AG10803 (cell line): ENCODE measurements at places on chromosomes 2 and 18.

- peak; percentile 44 for DNase-seq
Observed at GRCh38 chr2:46003903-46004473, 293.2 kb upstream of the EPAS1 start.

- DNase-seq: no peak
Observed at GRCh38 chr18:38262661-38263060, 697.1 kb upstream of the CELF4 start.

- DNase-seq: no peak
Observed at GRCh38 chr18:36028859-36029258, 38.5 kb downstream of the RPRD1A start.

- DNase-seq: no peak
Observed at GRCh38 chr2:187869195-187869594, 315.0 kb upstream of the TFPI start.

GRCh38 chr2:197596766-197597165 lies 78.6 kb downstream of the RFTN2 start:
- DNase-seq: no peak

DNA sequence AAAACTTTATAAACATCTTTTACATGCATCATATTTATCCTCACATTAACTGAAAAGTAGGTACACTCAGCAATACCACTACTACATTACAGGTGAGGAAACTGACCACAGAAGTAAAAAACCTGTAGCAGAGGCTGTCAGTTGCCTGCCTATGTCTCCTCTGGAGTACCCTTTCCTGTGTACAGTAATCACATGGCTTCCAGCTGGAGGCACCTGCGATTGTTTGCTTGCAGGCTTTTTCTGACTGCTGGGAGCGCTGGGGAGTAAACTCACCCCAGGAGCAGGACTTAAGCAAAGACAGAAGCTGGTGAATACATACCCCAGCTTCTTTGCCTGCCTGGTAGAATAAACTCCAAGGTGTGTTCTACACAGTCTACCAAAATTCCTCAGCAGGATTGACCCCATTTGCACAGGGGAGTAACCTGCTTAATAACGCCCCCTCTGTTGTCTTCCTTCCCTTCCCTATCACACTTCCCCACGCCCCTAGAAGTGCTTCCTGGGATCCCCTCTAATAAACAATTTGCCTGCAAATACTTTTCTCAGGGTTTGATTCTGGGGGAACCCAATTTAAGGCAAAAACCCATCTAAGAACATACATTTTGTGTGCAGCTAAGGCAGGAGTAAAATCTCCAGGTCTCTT lies 138.9 kb downstream of the PTH2R start:
- DNase-seq: no peak

- no peak for DNase-seq
Observed at GRCh38 chr2:61252031-61252430, 90.0 kb downstream of the C2orf74 start.

GRCh38 chr2:45724335-45724734 lies 72.9 kb downstream of the PRKCE start:
- no peak for DNase-seq

DNA sequence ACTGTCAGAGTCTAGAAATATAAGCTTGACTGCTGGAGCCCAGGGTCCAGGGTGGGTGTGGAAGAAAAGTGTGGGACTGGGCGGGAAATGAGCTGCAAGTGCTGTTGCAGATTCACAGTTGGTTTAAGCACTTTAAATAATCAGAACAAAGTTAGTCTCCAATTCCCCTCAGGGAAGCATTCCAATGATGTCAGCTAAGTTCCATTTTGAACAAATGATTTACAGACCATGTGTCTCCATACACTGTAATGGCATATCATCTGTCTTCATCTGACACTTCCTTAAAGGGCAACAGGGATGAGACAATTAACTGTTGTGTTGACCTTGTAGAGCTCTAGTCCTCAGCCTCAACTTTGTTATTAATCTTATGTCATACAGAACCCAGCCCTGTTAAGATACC lies 31.5 kb upstream of the REG3A start:
- no peak for DNase-seq

DNA sequence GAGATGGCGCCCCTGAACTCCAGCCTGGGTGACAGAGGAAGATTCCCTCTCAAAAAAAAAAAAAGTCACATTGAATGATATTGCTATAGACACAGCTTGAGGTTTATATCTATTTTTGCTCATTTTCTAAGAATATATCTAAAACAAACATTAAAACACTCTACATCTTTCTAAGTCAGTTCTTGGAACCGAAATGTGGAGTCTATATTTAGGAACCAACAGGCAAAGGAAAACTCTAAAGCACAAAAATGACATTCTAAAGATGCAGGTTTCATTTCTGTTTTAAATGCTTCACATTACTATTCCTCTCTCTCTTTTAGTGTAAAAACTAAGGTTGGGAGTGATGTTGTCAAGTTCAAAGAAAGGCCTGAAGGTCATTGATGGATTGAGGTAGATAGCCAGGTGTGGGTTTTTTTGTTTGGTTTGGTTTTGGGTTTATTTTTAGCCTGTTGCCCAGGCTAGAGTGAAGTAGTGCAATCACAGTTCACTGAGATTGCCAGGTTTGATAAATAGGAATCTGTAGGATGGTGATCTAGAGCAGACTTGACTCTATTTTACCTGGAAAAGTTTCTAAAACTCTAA lies 194.0 kb upstream of the RBBP8 start:
- no peak for DNase-seq

DNA sequence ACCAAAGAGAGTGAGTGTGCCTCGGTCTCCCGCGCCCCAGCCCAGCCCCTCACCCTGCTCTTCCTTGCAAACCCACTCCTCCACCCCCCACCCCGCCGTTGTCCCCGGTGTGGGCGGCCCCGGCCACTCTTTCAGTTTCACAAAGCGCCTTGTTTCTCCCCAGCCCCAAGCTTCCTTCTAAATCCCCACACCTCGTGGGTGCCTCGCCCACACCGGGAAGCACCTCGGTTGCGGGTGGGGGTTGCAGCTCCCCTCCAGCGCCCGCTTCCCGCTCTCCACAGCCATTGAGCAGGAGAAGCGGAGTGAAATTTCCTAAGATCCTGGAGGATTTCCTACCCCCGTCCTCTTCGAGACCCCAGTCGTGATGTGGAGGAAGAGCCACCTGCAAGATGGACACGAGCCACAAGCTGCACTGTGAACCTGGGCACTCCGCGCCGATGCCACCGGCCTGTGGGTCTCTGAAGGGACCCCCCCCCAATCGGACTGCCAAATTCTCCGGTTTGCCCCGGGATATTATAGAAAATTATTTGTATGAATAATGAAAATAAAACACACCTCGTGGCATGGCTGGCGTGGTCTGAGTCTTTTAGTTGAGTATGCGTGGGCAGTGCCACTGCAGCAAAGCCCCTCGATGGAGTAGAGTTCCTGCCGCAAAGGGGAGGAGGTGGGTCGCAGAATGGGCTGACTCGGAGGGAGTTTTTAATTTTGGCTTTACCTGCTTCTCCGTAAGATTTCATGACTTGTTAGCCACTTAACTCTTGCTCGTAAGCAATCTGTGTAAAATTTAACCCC lies 848 bp downstream of the TMSB10 start:
- no peak for DNase-seq

DNA sequence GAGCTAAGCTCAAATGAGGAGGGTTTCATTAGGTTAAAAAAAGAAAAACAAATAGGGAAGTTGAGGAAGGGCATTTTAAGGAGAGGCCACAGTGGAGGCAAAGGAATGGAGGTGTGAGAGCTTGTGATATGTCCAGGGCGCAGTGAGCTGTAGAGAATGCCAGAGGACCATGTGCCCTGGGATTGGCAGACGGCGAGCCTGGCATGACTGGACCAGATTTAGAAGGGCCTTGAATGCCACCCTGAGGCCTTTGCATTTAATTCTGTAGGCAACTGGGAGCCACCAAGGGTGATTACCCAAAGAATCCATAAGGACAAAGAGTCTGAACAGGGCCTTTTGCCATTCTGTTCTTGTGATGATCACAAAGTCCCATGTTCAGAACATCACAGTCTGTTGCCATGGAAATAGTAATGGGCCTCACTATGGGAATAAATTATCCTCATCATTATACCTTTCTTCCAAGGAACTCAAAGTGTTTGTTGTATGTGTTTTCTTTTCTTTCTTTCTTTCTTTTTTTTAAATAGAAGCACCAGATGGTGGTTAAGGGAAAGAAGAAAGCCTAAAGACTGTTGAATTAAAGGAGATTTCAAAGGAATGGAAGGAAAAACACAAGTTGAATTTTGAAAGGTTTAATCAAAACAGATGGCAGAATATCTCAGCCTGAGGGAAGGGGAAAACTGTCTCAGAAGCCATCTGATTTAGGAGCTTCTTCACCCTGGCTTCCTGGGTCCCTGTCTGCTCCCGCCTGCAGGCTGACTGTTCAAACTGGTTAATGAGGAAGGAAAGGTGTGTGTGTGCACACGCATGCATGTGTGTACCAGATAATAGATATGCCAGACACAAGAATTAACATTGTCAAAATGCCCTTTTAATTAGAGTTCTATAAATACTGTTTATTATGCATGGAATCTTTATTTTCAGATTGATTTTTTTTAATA lies 31.6 kb upstream of the NCOA1 start:
- DNase-seq: no peak

DNA sequence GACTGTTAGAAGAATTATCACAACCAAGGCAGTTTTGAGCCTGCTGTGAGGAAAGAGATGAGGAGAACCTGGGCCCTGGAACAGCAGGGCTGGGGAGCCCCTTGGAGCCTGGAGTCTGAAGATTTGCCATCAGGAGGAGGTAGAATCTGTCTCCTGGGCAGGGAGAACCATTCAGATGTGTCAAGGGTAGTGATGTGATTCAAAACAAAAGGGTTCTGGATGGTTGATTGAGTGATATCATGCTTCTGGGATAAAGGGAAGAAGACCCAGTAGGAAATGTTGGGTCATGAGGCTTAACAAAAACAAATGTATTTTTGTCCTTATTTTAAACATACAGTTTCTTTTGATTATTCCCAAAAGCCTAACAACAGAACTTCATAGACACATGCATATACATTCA lies 28.6 kb downstream of the RNF144A start:
- DNase-seq: no peak

DNA sequence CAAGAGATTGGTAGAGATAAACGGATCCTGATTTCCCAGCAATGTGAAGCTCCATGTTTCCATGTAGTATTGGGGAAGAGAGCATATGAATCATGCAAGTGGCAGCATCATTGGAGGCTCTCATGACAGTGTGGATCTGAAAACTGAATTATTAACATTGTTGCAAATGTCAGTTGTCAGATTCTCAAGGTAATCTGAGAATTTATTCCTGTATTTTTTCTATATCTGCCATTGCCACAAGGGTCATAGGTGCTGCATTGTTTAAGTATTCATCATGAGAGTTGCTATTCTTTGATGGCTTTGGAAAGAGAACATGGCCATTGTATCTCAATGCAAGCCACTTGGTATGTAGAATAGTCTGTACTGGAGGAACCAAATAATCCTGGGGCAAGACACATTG lies 1217.0 kb upstream of the ZEB2 start:
- DNase-seq: no peak

- DNase-seq: no peak
Observed at GRCh38 chr18:30404422-30404821, 638.1 kb downstream of the DSC3 start.

DNA sequence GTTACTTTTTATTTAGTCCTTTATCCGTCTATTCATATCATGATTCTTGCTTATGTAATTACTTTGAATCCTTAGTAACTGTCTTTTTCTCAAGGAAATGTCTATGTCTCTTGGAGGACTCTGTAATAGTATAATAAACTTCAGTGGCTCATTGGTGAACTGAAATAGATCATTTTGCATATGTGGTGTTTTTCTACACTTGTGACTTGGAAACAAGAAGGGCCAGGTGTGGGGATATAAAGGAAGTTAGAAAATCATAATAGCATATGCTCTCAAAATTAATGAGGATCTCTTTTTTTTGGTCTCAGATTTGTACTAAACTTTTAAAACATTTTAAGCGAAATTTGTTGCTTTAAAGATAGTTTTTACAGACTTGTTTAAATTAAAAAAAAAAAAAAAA lies 453.0 kb upstream of the CDH20 start:
- DNase-seq: no peak

- DNase-seq: no peak
Observed at GRCh38 chr2:120896901-120897300, 161.2 kb downstream of the GLI2 start.

DNA sequence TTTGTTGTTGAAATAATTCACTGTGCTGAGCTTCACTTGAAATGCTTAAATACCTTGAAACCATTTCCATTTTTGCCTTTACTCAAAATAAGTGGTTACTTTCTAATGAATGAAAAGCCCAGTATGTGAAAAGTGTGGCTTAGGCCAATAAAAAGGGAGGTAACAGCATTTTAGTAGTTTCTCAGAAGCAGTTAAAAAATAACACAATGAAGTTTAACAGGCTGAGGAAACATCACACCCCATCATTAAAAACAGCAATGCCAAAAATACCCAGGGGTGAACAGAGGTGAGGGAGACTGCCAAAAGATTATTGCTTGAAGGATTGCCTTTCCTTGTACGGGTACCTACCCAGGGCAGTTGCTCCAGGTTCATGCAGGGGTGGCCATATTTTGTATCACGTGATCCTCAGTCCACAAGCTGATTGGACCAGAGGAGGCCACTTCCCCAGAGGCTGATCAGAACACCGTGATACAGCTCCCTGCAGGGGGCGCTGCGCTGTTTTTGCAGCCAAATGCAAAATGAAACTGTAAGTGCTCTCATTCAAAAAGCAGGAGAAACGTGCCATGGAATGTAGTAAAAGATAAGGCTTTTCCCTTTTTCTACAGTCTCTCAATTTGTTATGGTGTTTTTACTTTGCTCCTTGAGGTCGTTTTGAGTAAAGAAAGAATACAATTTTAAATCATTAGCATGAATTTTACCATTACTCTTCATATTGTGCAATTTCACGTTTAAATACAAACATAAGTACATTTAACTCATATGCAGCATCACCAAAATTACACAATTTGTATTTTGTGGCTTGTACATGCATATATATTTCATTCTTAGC lies 70.2 kb upstream of the SH3BP4 start:
- peak; percentile 66 for DNase-seq

DNA sequence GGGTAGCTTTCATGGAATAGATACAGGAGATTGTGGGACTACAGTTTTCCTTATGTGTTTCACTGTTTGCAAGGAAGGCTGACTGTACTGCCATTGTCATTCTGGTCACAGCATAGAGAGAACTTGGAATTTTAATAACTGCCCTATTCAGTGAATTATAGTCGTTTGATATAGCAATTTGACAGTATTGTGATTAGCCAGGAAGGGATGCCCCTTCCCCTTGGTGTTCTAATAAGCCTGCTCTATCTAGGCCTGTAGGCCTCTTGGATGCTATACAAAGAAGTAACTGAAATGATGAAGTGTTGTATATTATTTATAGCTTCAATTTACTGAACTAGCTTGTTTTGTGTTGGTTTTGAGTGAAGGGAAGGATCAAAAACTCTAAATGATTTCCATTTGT lies 528.6 kb upstream of the CDH2 start:
- no peak for DNase-seq

- DNase-seq: peak; percentile 18
Observed at GRCh38 chr18:10437837-10438236, 16.6 kb upstream of the APCDD1 start.
